ENCODE measurements at places on chromosomes 2 and 18.

DNA sequence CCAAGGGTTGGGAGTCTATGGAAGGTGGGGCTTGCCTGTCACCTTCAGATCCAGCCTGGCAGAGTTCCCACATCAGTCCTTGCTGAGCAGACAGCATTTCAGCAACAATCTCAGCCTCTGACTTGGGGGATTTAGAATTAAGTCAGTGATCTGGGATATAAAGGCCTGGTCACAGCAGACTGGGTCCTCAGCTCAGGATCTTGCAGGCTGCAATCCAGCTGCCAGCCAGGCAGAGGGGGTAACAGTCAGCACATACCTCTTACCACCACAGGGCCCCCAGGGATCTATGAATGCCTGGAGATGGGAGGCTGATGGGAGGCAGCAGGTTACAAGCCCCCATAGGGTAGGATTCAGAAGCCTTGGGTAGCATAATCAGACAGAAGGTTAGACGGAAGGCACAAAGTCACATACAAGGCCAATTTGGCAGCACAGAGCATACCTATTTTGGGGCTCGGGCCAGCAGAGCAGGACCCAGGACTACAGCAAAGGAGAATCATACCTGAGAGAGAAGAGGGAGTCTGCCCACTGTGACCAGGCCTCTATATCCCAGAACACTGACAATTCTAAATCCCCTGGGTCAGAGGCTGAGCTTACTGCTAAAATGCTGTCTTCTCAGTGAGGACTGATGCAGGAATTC, 163.5 kb downstream of the MTCL1 start:
- DNase-seq, result no peak

- no peak for DNase-seq
Measured at GRCh38 chr18:76346490-76347130, 148.4 kb downstream of the ZNF516 start.

- peak; percentile 62 for DNase-seq
Measured at GRCh38 chr2:46010925-46011490, 286.2 kb upstream of the EPAS1 start.

DNA sequence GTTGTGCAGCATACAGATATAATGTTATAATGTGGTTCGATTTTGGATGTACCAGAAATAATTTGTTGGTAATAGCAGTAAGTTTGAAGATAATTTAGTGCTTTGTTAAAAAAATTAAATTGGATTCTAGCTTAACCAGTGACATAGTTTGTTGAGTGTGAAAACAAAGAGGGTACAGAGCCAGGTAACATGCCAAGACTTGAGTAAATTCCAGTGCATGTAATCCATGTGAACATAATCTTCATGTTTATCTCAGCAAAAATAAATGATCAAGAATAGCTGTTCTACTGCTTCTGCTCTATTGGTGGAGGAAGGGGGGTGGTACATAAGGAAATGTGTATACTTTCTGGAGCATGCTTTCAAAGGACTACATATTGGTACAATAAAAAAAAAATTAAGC, 165.8 kb downstream of the DNAH7 start:
- DNase-seq, result no peak

- DNase-seq, result no peak
Measured at GRCh38 chr18:44509048-44509447, 171.6 kb upstream of the SETBP1 start.

- peak; percentile 51 for DNase-seq
Measured at GRCh38 chr2:55616551-55617174, 759 bp downstream of the PPP4R3B start.

DNA sequence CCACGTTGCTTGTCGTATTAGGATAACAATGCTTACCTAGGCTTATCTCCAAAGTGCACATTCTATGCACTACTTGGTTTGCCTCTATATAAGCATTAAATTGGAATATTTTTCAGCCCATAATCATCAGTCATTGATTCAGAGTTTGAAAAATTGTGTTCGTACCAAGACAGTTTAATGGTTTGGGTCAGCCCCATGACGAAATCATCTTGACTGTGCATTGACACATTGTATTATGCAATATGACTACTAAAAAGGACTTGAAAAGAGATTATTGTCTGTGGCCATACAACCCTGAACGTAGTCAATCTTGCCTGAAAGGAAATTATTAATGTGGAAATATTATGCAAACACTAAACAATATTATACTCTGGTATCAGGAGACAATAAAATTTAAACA, 141.3 kb downstream of the EML6 start:
- DNase-seq, result no peak

DNA sequence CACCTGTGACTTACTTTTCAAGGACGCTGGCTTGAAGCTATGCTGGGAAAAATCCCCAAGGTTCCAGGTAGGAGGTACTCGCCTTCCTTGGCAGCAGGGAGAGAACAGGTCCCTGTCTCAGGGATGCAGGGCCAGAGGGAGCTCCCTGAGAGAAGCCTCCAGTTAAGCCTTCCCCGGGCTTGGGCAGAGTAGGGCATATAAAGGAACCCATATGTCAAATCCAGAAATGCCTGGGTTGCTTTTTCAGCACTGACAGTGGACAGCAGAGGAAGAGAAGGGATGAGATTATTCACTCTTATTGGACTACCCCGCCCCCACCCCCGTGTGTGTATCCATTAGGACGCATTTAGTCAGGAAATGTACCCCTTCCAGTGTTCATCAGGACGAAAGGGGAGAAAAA, 89.3 kb upstream of the TEX51 start:
- no peak for DNase-seq

DNA sequence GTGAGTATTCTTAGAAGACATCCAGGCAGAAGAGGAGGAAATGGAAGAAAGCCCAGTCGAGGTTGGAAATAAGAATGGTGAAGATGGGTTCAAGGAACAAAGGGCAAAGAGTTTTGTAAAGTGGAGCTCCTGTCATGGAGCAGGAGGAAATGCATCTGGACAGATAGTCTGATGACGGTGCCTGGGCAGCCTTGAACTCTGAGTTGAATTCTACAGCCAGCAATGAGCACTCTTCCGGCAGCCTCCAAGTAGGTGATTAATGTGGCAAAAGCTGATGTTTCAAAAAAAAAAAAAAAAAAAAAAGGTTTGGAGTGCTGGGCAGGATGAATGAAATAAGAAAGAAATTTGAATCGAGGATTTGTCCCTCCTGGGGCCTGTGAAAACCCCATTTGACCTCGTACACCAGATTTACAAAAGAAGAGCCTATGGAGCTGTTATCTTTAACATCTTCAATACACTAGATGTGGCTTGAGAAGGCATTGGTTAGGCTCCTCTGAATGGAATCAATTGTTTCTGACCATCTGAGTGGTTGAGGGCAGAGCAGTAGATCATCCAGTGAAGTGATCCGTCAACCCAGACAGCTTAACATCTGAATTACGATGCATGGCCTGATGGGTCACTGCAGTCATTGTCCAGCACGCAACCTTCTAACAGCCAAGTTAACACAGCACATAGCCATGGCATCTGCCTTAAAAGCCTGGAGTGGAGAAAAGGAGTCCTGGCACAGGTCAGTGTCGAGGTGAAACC, 449.7 kb downstream of the TXNL1 start:
- DNase-seq, result no peak

DNA sequence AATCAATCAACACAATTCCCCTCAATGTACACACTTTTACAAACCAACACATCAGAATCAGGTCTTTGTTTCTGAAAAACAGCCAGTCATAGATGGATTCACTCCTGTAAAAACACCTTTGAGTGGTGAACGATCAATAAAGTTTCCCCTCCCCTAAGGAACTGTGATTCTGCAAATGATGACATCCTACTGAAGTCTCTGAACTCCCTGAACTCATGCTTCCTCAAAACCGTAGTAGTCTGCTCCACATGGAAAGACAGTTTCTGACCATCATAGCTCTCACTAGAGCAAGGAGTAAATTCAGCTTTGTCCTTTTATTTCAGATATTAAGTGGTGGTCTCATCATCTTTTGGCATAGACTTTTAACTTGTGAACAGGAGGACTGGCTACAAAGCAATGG, 43.5 kb upstream of the ACTR3 start:
- DNase-seq, result no peak

GRCh38 chr18:46693996-46694395, 37.0 kb upstream of the LOXHD1 start:
- no peak for DNase-seq

DNA sequence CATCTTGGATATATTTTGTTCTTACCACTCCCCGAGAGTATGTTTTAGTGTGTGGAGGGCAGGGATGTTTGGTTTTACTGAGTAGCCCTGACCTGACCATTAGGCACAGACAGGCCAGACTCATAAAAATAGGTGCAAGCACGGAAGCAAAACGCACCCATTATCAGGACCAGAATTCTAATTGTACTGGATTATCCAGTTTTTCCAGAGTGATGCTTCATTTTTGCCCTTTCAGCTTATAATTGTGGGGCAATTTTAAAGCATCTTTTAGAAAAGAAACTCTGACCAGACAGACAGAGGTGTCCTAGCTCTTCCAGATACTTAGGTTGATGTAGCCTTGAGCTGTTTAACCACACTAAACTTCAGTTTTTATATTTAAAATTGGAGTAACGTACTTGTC, 4.4 kb downstream of the NCOA1 start:
- no peak for DNase-seq

- DNase-seq, result no peak
Measured at GRCh38 chr2:162315938-162316337, 2.5 kb downstream of the IFIH1 start.

DNA sequence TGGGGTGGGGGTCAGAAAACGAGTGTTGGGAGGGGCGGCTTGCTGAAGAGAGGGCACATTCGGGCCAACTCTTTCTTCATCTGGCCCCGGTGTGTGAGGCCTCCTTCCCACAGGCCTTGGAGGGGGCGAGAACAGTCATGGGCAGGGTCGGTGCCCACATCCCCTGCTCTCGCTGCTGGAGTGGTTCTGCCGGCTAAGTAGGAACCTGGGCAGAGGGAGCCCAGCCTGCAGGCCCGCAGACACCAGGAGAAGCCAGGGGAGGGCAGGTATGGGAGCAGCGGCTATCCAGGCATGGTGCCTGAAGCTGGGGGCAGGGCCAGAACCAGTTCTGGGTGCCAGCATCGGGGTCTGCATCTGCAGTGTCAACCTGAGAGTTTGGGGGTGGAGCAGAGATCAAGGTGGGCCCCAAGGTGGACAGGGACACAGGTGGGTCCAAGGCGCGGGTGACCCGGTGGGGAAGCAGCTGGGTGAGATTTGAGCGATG, 46.6 kb upstream of the HPCAL1 start:
- no peak for DNase-seq

GRCh38 chr2:224781400-224781799, 65.2 kb upstream of the CCDC195 start:
- no peak for DNase-seq

DNA sequence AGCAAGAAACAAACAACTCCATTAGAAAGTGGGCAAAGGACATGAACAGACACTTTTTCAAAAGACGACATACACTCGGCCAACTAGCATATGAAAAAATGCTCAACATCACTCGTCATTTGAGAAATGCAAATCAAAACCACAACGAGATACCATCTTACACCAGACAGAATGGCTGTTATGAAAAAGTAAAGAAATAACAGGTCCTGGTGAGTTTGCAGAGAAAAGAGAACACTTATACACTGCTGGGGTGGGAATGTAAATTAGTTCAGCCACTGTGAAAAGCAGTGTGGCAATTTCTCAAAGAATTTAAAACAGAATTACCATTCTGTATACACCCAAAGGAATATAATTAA, 130.5 kb downstream of the PLCL1 start:
- peak; percentile 29 for DNase-seq

GRCh38 chr2:95272781-95273180, 1.5 kb upstream of the PROM2 start:
- no peak for DNase-seq

DNA sequence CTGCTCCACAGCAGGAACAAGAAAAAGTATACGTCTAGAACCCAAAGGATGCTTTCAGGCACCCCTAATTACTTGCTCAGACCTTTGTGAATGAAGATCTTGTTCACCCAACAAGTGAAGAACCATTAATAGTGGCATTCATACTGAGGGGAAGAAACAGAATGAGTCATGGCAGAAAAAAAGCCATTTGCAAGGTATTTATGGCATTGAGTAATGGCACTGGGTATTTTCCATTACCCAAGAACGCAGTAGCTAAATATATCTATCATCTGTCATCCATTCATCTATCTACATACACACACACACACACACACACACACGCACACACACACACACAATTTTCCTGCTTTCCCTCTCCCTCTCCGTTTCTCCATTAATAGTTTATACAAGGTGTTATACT, 56.4 kb upstream of the XIRP2 start:
- no peak for DNase-seq

DNA sequence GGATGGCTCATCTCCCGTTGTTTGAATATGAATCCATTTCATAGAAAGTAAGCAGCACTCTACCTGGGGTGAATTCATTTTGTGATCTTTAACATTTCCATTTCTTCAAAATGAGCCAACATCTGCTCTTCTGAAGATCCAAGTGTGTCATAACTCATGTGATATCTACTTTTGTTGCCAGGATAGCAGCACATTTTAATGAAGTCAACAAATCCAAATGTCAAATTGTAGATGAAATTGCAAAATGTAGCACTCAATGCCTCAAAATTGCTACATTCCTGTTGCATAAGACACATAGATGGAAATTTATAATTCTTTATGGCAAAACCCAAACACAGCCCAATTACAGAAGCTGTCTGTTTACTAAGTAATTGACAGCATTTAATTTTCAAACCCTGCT, 360.7 kb downstream of the TMX3 start:
- no peak for DNase-seq
